ENCODE measurements at places on chromosomes 16 and 17. TPM values are rescaled to one million over a fixed set of nuclear protein-coding genes. Genes with fewer than 3 reads are reported as not detected.
A peak's percentile ranks its signal among the peaks of the same experiment; 100 is the strongest.

- DNase-seq, result no peak
- peak overlapping the region; percentile 64 for H3K27ac ChIP-seq
- peaks cover 20% of the 10 kb centered on the region for H3K4me1 ChIP-seq
- no peaks in the 10 kb centered on the region for H3K27me3 ChIP-seq
- H3K4me3 ChIP-seq, result peak overlapping the region; percentile 93
- H3K36me3 ChIP-seq, result peaks cover 37% of the 10 kb centered on the region
Measured at GRCh38 chr17:7393613-7394451, 493 bp downstream of the PLSCR3 start.

- H3K36me3 ChIP-seq, result no peaks in the 10 kb centered on the region
- peaks cover 5% of the 10 kb centered on the region for H3K4me1 ChIP-seq
- no peaks in the 10 kb centered on the region for H3K27me3 ChIP-seq
- no peak overlapping the region for H3K4me3 ChIP-seq
Measured at GRCh38 chr16:87874639-87875427, 5.5 kb upstream of the SLC7A5 start.

- H3K4me1 ChIP-seq, result no peaks in the 10 kb centered on the region
- H3K27me3 ChIP-seq, result no peaks in the 10 kb centered on the region
- H3K36me3 ChIP-seq, result no peaks in the 10 kb centered on the region
- H3K27ac ChIP-seq, result no peak overlapping the region
- DNase-seq, result no peak
Measured at GRCh38 chr17:1315891-1316403, 36.5 kb downstream of the TRARG1 start.

DNA sequence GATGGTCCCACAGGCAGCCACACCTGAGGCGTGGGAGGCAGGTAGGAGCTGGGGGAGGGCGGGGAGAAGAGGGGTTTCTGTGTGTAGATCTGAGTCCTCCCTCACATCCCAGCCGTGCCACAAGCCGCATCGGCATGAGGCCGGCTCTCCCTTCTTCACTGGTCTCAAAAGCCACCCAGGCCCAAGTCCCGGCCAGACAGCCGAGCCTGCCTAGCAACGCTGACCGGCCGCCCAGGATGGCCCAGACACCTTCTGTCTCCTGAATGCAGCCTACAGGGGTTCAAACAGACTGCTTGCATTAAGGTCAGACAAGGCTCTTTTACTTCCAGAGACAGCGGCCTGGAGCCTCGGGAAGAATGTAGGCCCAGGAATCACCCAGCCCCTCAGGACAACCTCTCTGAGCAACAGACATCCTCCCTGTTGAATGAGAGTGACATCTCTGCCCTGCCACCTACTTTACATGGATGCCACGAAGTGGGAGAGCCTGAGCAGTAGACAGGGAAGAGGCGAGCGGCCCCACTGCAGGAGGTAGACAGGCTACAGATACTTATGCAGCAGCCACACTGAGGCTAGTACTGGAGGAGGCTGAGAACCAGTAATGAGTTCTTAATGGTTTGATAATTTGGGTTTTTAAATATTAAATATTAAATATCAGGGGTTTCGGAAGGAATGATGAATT is 69.6 kb downstream of the N4BP1 start:
- no peaks in the 10 kb centered on the region for H3K27me3 ChIP-seq
- H3K4me1 ChIP-seq, result peaks cover 20% of the 10 kb centered on the region
- DNase-seq, result no peak
- H3K36me3 ChIP-seq, result peaks cover 36% of the 10 kb centered on the region
- H3K27ac ChIP-seq, result no peak overlapping the region

DNA sequence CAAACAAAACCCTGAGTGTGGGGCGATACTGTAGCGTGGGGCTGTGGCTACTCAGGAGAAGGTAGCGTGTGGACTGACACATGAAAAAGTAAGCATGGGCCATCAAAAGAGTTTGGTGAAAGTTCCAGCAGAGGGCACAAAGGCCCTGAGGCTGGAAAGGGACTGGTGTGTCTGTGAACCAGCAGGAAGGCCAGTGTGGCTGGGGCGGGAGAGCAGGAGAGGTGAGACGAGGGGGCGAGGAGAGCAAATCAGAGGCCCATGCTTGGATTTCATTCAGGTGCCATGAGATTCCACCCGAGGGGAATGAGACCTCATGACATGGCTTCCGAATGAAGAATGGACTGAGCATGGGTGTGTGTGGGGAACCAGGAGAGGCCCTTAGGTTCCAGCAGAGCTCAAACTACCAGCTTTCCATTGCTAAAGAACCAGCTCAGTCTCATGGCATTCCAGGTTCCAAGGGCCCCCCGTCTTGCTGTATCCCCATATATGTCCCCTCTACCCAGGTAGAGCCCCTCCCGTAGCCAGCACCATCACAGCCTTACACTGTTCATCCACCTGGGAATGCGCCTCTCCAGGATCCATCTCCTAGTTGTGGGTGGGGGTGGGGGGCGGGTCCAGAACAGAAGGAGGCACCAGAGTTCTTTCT is 31.1 kb downstream of the TRPV2 start:
- peaks cover 2% of the 10 kb centered on the region for H3K4me1 ChIP-seq
- no peak overlapping the region for H3K27ac ChIP-seq
- no peak for DNase-seq
- no peaks in the 10 kb centered on the region for H3K27me3 ChIP-seq
- H3K4me3 ChIP-seq, result no peak overlapping the region

Gene LSM12
- 46.9 TPM for total RNA-seq

GRCh38 chr16:47052666-47053640 is 79.5 kb upstream of the DNAJA2 start:
- peaks cover 6% of the 10 kb centered on the region for H3K4me1 ChIP-seq
- DNase-seq, result no peak
- H3K36me3 ChIP-seq, result no peaks in the 10 kb centered on the region
- no peak overlapping the region for H3K27ac ChIP-seq
- peaks cover 13% of the 10 kb centered on the region for H3K27me3 ChIP-seq
- no peak overlapping the region for H3K4me3 ChIP-seq

- H3K36me3 ChIP-seq, result no peaks in the 10 kb centered on the region
- DNase-seq, result no peak
- H3K27me3 ChIP-seq, result peaks cover 49% of the 10 kb centered on the region
Measured at GRCh38 chr17:49998836-49999511, 4.0 kb upstream of the DLX3 start.

DNA sequence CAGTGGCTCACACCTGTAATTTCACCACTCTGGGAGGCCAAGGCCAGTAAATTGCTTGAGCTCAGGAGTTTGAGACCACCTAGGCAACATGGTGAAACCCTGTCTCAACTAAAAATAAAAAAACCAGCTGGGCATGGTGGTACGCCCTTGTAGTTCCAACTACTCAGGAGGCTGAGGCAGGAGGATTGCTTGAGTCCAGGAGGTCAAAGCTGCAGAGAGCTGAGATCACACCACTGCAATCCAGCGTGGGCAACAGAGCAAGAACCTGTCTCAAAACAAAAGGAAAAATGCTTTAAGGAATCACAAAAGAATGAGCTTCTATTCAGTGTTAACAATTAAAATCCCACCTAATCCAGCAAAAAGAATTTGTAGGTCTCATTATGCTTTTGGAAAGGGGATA is 5.9 kb downstream of the PRR11 start:
- no peaks in the 10 kb centered on the region for H3K36me3 ChIP-seq
- no peak overlapping the region for H3K27ac ChIP-seq
- H3K4me1 ChIP-seq, result peaks cover 6% of the 10 kb centered on the region
- no peaks in the 10 kb centered on the region for H3K27me3 ChIP-seq
- DNase-seq, result no peak

Gene C16orf54
- 146 TPM for total RNA-seq

GRCh38 chr17:59361916-59362810 is 30.7 kb downstream of the YPEL2 start:
- H3K4me3 ChIP-seq, result no peak overlapping the region
- H3K27me3 ChIP-seq, result no peaks in the 10 kb centered on the region
- H3K27ac ChIP-seq, result peak overlapping the region; percentile 31
- H3K36me3 ChIP-seq, result peaks cover 2% of the 10 kb centered on the region
- peak; percentile 67 for DNase-seq

GRCh38 chr17:20313891-20314290 is 153.4 kb downstream of the LGALS9B start:
- H3K4me3 ChIP-seq, result no peak overlapping the region
- H3K27ac ChIP-seq, result no peak overlapping the region
- no peak for DNase-seq
- peaks cover 4% of the 10 kb centered on the region for H3K4me1 ChIP-seq

Gene KRTAP4-1
- total RNA-seq, result not detected

Gene TBC1D3K
- not detected for total RNA-seq

DNA sequence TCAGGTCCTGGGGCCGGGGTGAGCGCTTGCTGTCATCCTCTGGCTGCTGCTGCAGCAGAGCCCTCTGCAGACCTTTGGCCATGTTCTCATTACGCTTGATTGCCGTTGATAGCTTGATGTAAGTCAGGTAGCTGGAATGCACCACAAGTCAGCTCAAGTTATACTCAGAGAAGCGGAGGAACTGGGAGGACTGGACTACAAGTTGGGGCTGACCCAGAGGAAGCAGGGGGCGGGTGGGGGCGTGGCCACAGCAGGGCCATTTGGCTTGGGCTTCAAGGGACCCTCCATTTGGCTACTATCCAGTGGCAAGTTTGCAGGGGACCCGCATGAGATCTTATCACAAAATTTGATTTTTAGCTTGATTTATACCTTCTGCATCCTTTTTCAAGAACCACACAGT is 19.0 kb upstream of the EVPL start:
- no peak overlapping the region for H3K27ac ChIP-seq
- no peaks in the 10 kb centered on the region for H3K27me3 ChIP-seq
- H3K4me3 ChIP-seq, result no peak overlapping the region
- no peaks in the 10 kb centered on the region for H3K4me1 ChIP-seq
- DNase-seq, result no peak

Gene EFNB3
- total RNA-seq, result not detected

- no peak for DNase-seq
- H3K36me3 ChIP-seq, result peaks cover 6% of the 10 kb centered on the region
- peaks cover 70% of the 10 kb centered on the region for H3K4me1 ChIP-seq
- H3K4me3 ChIP-seq, result no peak overlapping the region
Measured at GRCh38 chr16:1537138-1537577, 3.7 kb downstream of the TMEM204 start.

DNA sequence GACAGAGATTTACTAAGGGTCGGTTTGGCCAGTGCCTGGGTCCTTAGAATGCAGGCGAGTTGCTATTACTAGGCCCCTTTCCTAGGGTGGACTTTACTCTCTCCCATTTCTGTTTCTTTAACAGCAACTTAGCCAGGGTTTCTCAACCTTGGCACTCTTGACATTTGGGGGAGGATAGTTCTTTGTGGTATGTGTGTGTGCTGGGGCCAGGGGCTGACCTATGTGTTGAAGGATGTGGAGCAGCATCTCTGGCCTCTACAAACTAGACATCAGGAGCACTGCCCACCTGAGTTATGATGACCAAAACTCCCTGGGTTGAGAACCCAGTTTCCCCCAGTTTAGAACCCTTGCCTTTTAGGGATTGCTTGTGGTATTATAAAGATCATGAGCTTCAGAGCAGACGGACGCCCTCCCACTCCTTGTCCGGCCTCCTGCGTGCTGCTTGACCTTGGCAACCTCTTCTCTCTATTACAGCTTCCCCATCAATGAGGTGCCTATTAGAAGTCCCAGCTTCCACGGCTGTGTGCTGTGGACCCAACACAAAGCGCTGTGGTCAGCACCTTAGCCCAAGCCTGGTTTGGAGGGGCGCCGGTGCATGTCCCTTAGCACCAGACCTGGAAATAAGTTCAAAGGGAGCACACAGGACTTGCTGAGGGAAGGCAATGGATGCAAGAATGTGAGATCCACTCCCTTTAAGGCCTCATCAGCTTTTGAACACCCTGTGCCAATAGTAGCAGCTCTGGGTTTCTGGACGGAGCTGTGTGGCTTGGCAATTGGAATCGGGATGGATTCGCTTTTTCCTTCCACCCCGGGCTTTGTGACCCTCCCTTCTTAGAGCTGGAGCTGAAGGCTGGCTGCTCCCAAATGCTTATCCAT is 239.2 kb upstream of the MAF start:
- H3K27me3 ChIP-seq, result no peaks in the 10 kb centered on the region
- H3K27ac ChIP-seq, result no peak overlapping the region
- DNase-seq, result no peak
- H3K36me3 ChIP-seq, result no peaks in the 10 kb centered on the region
- no peaks in the 10 kb centered on the region for H3K4me1 ChIP-seq

GRCh38 chr17:39538866-39539265 is 68.9 kb downstream of the NEUROD2 start:
- DNase-seq, result no peak
- no peak overlapping the region for H3K27ac ChIP-seq
- H3K27me3 ChIP-seq, result no peaks in the 10 kb centered on the region
- H3K4me3 ChIP-seq, result no peak overlapping the region
- H3K36me3 ChIP-seq, result no peaks in the 10 kb centered on the region
- peaks cover 2% of the 10 kb centered on the region for H3K4me1 ChIP-seq

DNA sequence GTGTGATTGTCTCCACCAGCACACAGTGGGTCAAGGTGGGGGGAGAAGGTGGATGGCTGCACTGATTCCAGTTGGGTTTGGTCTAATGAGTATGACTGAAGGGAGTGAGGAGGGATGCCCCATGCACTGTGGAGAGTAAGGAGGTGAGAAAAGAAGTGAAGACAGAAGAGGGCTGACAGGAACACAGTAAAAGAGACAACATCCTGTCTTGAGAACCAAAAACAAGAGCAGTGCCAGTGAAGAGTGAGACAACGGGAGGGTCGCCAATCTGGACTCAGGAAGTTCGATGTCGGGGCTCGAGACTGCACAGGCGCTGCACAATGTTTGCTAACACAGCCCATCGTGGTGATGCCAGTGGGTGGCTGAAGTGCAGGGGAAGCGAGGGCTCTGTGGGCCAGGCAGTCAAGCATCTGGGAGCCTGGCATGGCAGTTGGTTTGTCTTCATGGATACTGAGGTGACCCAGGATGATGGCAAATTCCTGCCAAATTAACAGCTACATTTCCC is 34.1 kb downstream of the DUSP14 start:
- no peaks in the 10 kb centered on the region for H3K27me3 ChIP-seq

GRCh38 chr16:85052536-85052935 is 24.9 kb downstream of the KIAA0513 start:
- H3K27ac ChIP-seq, result no peak overlapping the region
- H3K27me3 ChIP-seq, result no peaks in the 10 kb centered on the region
- DNase-seq, result no peak
- H3K36me3 ChIP-seq, result no peaks in the 10 kb centered on the region

GRCh38 chr17:6069539-6070429 is at the start of gene WSCD1:
WSCD1 (plus strand) TSS chr17:6070379; CDS start chr17:6080659, 10,280 bp downstream.
- H3K4me3 ChIP-seq, result peak within 1 kb of the TSS; percentile 14
- H3K36me3 ChIP-seq, result no peaks in the 10 kb centered on the region
- no peak for DNase-seq
- no peak within 1 kb of the TSS for H3K27ac ChIP-seq
- H3K27me3 ChIP-seq, result peaks cover 18% of the 10 kb centered on the region

- peak overlapping the region; percentile 70 for H3K27ac ChIP-seq
- H3K36me3 ChIP-seq, result no peaks in the 10 kb centered on the region
- peaks cover 31% of the 10 kb centered on the region for H3K4me1 ChIP-seq
- no peaks in the 10 kb centered on the region for H3K27me3 ChIP-seq
- no peak overlapping the region for H3K4me3 ChIP-seq
- DNase-seq, result no peak
Measured at GRCh38 chr17:19464031-19465026, 53.3 kb downstream of the RNF112 start.

Gene PGAP6
- 48.0 TPM for total RNA-seq

Gene HES7
- 0.77 TPM for total RNA-seq

GRCh38 chr16:3951861-3952736 is 71.6 kb upstream of the CREBBP start:
- H3K27ac ChIP-seq, result no peak overlapping the region
- peaks cover 12% of the 10 kb centered on the region for H3K27me3 ChIP-seq
- no peaks in the 10 kb centered on the region for H3K36me3 ChIP-seq
- no peak overlapping the region for H3K4me3 ChIP-seq
- DNase-seq, result no peak
- no peaks in the 10 kb centered on the region for H3K4me1 ChIP-seq

Measured in natural killer cell (primary cell).